ENCODE measurements at places on chromosomes 13 and 19. TPM values are rescaled to one million over a fixed set of nuclear protein-coding genes. Genes with fewer than 3 reads are reported as not detected.

Gene BST2
- polyA plus RNA-seq = 104 TPM

- no peak for DNase-seq
Measured at GRCh38 chr13:87889254-87889653, 218.1 kb downstream of the SLITRK5 start.

Gene PTH2
- polyA plus RNA-seq = not detected

Gene IGFL3
- not detected for polyA plus RNA-seq

Gene CDC42EP5
- polyA plus RNA-seq = 13.0 TPM

Gene JAK3
- 4.3 TPM for polyA plus RNA-seq

Gene GRK1
- polyA plus RNA-seq = 0.07 TPM

GRCh38 chr13:23921451-23921888 lies 24.2 kb upstream of the C1QTNF9B start:
- DNase-seq = peak; percentile 69

Gene ZNF829
- polyA plus RNA-seq = 9.7 TPM

DNA sequence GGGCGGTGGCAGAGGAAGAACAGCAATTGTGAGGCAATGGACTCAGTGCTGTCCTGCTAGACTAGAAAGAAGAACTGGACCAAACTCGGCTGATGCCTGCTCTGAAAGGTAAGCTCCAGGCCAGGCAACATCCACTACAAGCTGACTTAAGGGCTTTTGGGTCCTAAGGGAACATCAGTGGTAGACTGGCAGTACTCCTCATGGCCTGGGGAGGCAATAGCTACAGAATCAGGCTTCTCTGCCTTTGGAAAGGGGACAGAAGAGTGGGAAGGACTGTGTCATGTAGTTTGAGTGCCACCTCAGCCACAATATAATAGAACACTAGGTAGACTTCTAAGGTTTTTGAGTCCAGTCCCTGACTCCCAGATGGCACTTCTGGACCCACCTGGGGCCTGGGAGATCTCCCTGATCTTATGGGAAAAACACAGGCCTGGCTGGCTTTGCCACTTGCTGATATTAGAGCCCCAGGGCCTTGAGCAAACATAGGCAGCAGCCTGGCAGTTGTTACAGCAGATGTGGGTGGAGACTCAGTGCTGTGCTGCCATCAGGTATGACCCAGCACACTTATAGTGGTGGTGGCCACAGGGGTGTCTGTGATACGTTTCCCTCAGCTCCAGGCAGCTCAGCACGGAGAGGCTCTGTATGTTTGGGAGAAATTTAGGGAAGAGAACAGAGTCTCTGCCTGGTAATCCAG lies 9.2 kb upstream of the CLC start:
- DNase-seq = no peak

DNA sequence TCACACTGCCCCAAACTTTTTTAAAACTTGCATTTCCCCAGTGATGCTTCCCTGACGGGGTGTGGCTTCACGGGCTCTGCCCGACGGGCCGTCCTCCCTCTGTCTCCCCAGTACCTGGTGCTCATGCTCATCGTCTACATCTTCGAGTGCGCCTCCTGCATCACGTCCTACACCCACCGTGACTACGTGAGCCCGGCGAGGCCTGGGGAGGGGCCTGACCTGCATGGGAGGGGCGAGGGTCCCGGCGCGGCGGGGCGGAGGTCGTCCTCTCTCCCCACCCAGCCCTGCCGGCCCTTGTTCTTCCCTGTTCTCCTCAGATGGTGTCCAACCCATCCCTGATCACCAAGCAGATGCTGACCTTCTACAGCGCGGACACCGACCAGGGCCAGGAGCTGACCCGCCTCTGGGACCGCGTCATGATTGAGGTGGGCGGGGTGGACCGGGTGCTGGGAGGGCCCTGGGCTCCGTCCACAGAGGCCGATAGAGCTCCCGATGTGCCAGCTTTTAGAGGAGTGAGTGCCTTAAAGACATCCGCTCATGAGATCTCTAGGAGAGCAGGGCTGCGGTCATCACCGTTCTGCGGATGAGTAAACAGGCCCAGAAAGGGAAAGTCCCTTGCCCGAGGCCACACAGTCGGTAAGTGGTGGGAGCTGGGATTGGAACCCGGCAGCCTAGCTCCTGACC lies 6.9 kb downstream of the UPK1A start:
- DNase-seq = no peak

Data from left kidney (tissue), 8 donors.